Naive thymus-derived CD4-positive, alpha-beta T cell (primary cell): ENCODE measurements at places on chromosomes 6 and 20. TPM values are rescaled to one million over a fixed set of nuclear protein-coding genes. Genes with fewer than 3 reads are reported as not detected.

Gene EZR
- total RNA-seq: 132 TPM

Gene NKX2-4
- not detected in 2 replicates for total RNA-seq

Gene GLP1R
- not detected for total RNA-seq

Gene PTGIS
- total RNA-seq: 12.5 and 13.0 TPM in 2 replicates

Gene CCN6
- not detected in 2 replicates for total RNA-seq

Gene BTNL2
- not detected for total RNA-seq

Gene ENPP5
- total RNA-seq: 1.4 TPM

Gene LYRM2
- 32.0 and 32.8 TPM in 2 replicates for total RNA-seq

Gene OVOL2
- not detected in 2 replicates for total RNA-seq

Gene CTCFL
- not detected in 2 replicates for total RNA-seq

Gene APCDD1L
- total RNA-seq: not detected

Gene BNIP5
- not detected for total RNA-seq

Gene SCRT2
- total RNA-seq: not detected

Gene LY6G5C
- total RNA-seq: 2.4 TPM

Gene CGA
- not detected for total RNA-seq

Gene CYB5R4
- total RNA-seq: 17.8 TPM

Gene ELOVL5
- 49.7 TPM for total RNA-seq

Gene COL9A3
- total RNA-seq: 0.20 TPM in 1 of 2 replicates, not detected in the other

Gene ATF6B
- 142 and 144 TPM in 2 replicates for total RNA-seq

Gene CDSN
- total RNA-seq: not detected

Gene TUBB2A
- total RNA-seq: 2.2 TPM

Gene CST2
- total RNA-seq: not detected

Gene CALHM5
- total RNA-seq: not detected

Gene KCNQ5
- 4.5 and 5.6 TPM in 2 replicates for total RNA-seq

Gene SPATA25
- 1.2 TPM for total RNA-seq

Gene HRH3
- total RNA-seq: not detected in 2 replicates

Gene ARFGEF3
- total RNA-seq: not detected

Gene HLA-DPA1
- 295 TPM for total RNA-seq

Gene OR2B6
- not detected for total RNA-seq

Gene CNPY3
- 87.4 TPM for total RNA-seq

Gene TRDN
- not detected for total RNA-seq

Gene EIF6
- 35.4 TPM for total RNA-seq

Gene REM1
- total RNA-seq: not detected

Gene QRSL1
- 14.8 TPM for total RNA-seq

Gene NNAT
- not detected in 2 replicates for total RNA-seq

Gene OTOR
- not detected for total RNA-seq

Gene POU5F1
- not detected in 2 replicates for total RNA-seq

Gene SYNDIG1
- not detected for total RNA-seq

Gene GPSM3
- total RNA-seq: 271 and 275 TPM in 2 replicates

Gene LTB
- 370 TPM for total RNA-seq

Gene TMEM217
- 1.6 TPM for total RNA-seq

Gene BEND3
- total RNA-seq: 4.0 and 4.1 TPM in 2 replicates

Gene TMC2
- 0.15 TPM for total RNA-seq
